ENCODE measurements at places on chromosomes 2 and 18. TPM values are rescaled to one million over a fixed set of nuclear protein-coding genes. Genes with fewer than 3 reads are reported as not detected.

GRCh38 chr2:2057125-2057721 is 273.9 kb downstream of the MYT1L start:
- DNase-seq = peak; percentile 85

Gene ZBTB7C
- not detected for total RNA-seq

- DNase-seq = no peak
Observed at GRCh38 chr2:15840148-15840547, 100.2 kb upstream of the MYCN start.

DNA sequence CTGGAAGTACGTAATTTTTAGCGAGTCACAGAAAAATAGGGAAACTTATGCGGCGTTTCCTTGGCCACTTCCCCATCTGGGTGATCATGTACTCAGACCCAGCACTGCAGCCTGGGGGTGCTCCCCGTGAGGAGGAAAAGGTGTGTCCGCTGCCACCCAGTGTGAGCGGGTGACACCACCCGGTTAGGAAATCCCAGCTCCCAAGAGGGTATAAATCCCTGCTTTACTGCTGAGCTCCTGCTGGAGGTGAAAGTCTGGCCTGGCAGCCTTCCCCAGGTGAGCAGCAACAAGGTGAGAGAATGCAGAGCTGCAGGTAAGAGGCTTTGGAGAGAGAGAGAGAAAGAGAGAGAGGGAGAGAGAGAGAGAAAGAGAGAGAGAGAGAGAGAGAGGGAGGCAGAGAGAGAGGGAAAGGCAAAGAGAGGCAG is at the start of gene IL1R2:
TSS of gene IL1R2 (plus strand) at position 240 of the 425 bp plus-strand sequence. CDS start 16,616 bp downstream, outside the sequence.
- DNase-seq = no peak

DNA sequence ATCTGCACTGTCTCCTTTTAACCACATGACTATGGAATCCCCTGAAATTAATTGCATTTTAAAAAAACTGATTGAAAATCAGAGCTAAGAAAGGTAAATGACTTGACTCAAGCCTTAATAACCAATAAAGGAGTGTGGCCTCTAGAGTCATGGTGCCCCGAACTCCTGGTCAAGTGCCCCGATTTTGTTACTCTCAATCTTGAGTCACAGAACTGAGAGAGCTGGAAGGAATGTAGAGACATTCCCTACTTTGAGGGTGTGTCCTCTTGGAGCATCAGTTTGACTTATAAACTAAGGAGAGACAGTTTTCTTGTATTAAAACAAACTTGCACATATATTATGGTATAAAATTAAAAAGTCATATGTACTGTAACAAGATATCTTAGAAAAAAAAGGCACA is 2.4 kb downstream of the WDR43 start:
- no peak for DNase-seq

Gene C2orf72
- total RNA-seq = not detected

DNA sequence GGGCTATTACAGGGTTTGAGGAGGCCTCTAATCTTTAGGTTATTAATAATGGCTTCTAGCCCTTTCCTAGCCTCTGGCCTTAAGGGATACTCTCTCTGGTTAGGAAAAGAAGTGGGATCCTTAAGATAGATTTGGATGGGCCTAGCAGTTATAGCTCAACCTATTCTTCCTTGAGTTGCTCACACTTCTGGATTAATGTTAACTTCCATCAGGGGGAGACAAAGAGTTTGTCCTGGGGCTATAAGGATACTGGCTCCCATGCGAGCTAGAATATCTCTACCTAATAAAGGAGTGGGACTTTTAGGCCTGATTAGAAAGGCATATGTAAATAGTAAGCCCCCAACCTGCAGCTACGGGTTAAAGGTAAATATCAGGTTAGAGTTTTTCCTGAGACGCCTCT is 14.3 kb upstream of the PTH2R start:
- DNase-seq = no peak

GRCh38 chr2:173138962-173139361 is 63.3 kb downstream of the MAP3K20 start:
- no peak for DNase-seq

DNA sequence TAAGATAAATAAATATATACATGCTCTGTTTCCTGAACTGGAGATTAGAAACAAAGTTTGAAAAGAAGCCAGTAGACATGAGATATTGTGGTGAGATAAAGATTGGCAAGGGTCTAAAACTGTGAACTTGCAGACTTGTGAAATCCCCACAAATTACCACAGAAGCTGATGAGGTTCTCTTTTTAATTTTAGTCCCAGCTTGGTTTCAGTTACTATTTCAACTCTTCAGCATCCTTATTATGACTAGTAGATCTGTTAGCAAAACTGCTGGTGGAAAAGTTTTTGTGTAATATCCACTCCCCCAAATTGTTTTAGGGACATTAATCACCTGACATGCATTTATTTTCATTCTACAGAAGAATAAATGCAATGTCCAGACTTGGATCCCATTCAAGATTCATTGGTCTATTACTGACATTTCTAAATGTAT is 20.8 kb downstream of the RASGRP3 start:
- no peak for DNase-seq

DNA sequence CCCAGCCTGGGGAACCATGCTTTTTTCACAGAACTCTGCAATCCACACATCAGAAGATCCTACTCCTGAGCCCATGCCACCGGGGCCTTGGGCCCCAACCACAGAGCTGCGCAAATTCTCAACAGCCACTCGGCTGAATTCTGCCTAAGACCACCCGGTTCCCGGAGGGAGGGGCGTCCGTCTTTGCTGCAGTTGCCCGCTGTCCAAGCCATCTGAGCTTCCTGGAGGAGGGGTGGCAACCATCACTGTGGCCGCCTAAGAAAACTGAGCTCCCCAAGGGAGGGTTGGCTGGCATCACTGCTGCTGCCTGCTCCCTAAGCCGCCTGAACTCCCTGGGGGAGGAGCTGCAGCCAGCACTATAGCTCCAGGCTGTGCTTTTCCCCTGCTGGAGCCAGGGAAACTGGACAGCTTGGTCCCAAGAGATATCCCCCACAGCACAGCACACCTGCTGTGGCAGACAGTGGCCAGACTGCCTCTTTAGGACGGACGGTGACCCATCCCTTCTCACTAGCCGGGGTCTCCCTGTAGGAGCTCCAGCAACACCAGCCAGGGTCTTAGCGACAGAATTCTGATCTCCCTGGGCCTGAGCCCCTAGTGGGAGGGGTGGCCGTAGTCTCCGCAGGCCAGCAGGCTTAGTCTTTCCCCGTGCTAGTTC is 1411.6 kb upstream of the CDH2 start:
- DNase-seq = no peak

- DNase-seq = no peak
Observed at GRCh38 chr2:86241611-86242010, 42.4 kb downstream of the MRPL35 start.

DNA sequence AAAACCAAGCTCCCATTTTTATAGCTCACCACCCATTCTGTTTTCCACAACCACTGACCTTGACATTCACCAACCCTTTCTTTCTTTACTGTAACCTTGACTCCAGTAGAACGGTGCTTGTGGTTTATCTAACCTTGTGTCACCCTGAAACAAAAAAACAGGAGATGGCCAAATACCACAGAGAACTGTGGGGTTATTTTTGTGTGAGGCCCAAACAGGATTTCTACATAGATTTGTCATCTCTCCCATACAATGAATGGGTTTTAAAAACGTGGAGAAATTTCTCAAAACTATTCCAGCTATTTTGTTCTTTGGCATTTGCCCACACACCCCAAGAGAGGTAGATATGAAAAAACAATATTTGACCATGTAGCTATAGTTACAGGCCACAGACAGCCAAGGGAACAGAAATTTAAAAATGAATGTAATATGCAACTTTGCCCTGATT is 231.3 kb upstream of the TANK start:
- no peak for DNase-seq

- no peak for DNase-seq
Observed at GRCh38 chr2:150624001-150624401, 136.5 kb upstream of the RND3 start.

DNA sequence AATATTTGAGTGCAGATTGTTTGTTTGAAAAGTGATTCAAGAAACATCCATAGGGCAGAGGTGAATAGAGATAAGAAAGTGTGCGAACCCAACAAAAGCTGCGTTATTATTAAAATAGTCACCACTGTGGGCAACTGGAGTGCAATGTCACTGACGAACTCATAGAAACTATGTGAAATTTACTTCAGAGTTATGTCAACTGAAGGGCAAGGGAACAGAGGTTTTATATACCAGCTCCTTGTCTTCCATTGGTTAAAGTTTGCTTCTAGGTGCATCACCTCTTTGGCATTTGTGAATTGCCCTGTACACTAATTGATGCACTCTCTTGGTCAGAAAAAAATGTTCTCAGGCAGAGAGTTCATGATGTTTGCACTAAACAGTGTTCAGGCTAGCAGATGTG is 110.5 kb upstream of the NYAP2 start:
- DNase-seq = no peak

DNA sequence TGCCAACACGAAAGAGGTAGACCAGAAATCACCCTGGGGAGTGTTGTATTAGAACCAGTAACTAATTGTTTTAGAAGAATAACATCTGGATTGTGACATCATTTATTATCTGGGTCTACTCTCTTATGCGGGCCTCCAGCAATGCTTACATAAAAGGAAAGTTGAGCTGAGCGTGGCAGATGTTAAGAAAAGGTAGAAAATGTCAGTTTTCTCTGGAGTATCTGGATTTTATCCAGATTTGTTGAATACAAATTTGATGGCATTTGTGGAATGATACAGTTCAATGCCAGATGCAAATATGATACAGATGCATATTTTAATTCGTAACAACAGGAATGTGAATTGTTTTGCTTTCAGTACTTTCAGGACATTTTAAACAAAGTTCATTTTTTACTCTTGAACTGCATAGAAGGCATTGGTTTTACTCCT is 90.3 kb downstream of the PRPF40A start:
- no peak for DNase-seq

DNA sequence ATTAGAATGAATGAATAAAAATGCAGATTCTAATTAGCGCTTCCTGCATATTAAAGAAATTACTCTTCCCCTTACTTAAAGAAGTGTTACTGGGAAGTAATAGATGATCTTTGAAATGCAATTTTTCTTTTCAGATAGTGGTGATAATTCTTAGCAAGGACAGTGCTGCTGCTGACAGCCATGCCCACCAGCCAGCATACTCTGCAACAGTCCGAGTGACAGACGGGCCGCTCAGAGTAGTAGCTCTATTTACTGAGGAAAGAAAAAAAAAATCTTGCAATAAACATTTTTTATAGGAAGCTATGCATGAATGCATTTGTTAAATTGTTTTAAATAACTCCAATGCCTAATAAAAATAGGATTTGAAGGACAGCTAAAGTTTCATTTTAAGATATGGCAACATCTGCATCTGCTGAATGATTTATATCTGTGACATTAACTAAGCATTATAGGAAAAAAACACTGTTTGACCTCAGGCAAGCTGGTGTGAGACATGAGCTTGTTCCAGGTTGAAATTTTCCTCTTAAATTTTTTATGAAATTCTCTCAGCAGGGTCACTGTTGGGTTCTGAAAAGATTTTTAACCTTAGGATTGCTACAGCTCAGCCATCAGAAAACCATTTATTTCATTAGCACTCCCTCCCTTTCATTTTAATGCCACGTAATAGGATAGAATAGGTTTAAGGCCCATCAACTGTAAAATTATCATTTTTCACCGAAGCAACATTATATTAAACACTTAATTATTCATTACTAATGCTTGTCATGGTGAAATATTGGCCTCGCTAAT is 393.8 kb downstream of the DCDC2C start:
- DNase-seq = no peak

Gene SLC5A7
- not detected for total RNA-seq

Gene FNDC4
- total RNA-seq = not detected

Gene MPP4
- 0.47 TPM for total RNA-seq

DNA sequence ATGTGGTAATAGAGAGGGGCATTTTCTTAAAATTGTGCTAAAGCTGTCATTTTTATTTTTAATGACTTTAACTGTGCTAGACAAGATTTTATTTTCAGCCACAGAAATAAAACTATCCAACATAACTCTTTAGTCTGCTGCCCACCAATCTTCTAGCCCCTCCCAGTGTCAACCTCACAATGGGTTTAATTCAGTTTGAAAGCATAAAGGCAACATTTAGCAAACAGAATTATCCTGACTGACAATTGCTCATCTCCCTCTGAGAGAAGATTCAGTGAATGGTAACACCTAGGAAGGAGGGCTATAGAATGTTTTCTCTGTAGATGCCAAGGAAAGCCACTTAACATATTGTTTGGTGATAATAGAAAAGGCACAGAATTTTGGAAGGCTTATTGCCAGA is 5.2 kb downstream of the ERMN start:
- DNase-seq = no peak

GRCh38 chr2:189582140-189582808 is 1.7 kb upstream of the SLC40A1 start:
- no peak for DNase-seq

Gene MEP1B
- total RNA-seq = not detected

Gene POTEI
- not detected for total RNA-seq

Gene SAG
- total RNA-seq = not detected

Gene NCKAP5
- total RNA-seq = not detected

Gene EGR4
- total RNA-seq = 0.15 TPM

GRCh38 chr18:79650959-79651358 is 28.6 kb upstream of the CTDP1 start:
- no peak for DNase-seq

Gene ITGAV
- 8.2 TPM for total RNA-seq

DNA sequence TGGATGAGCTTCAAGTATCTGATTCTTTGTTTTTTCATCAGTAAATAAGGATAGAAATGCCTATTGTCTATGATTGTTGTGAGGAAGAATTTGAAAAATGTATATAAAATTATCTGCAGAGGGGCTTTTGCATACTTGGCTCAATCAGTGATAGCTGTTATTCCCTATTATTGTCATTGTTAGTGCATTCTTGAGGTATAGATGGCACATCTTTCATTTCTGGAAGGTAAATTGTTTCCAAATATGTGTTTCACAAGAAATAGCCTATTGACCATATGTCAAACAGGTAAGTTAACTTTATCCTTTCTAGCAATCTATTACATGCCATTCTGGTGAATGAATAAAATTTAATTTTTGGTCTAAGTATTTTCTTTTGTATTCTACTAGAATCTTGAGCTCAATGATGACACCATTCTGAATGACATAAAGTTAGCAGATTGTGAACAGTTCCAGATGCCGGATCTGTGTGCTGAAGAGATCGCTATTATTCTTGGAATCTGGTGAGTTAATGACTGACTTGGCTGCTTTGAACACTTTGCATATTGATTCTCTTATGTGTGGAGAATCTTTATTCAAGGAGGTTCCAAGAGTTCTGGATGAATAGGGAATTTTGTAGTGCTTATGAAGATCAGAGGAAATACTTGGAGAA is 44.2 kb downstream of the TTC27 start:
- DNase-seq = no peak

Measured in naive thymus-derived CD4-positive, alpha-beta T cell (primary cell).